Kidney epithelial cell (primary cell): ENCODE measurements at places on chromosomes 3 and 15. TPM values are rescaled to one million over a fixed set of nuclear protein-coding genes. Genes with fewer than 3 reads are reported as not detected.

ATP13A5 gene
- total RNA-seq: not detected in 2 replicates

CKMT1B gene
- total RNA-seq: 3.7 and 5.1 TPM in 2 replicates

GOLGA8M gene
- total RNA-seq: not detected in 2 replicates

CHRM5 gene
- total RNA-seq: not detected in 2 replicates

PRR20G gene
- total RNA-seq: 0.75 TPM in 1 of 2 replicates, not detected in the other

CCDC39 gene
- 0.07 and 0.13 TPM in 2 replicates for total RNA-seq

DRD3 gene
- total RNA-seq: not detected in 2 replicates
